ENCODE measurements at places on chromosomes 5 and 9. TPM values are rescaled to one million over a fixed set of nuclear protein-coding genes. Genes with fewer than 3 reads are reported as not detected.

- DNase-seq: no peak
Measured at GRCh38 chr9:75101004-75101588, 12.8 kb downstream of the OSTF1 start.

Gene WDR55
- polyA plus RNA-seq: 23.4 TPM

Gene DPYSL3
- 0.03 TPM for polyA plus RNA-seq

DNA sequence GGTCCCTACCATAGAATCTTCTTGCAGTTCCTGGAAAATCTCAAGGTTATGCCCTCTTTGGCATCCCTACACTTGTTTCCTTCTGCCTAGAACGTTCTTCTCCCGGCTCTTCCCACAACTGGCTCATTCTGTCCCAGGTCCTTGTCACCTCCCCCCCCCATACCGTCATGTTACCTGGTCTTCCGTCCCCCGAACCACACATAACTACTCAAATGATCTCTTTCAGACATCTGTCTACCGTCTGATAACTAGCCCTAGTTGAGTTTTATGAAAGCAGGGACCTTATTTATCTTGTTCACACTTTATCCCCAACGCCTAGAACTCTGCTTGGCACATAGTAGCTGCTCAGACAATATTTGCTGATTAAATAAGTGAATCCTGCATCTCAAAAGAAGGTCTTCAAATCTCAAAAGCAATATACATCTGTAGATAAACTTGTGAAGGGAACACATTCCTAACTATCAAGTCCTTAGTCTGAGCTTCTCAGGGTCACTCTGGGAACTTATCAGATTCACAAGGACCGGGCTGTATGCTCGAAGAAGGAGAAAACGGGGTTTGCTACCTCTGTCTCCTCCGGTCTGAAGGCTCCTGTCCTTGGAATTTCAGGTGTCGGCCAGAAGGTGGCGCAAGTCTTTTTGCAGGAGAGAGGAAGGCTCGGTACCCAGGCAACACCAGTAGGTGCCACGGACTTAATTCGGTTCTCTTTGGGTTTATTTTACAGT, 30.0 kb downstream of the LCP2 start:
- DNase-seq: peak; percentile 28

GRCh38 chr9:21994556-21995005, at the start of gene CDKN2B-AS1:
CDKN2B-AS1 (plus strand) TSS chr9:21994791.
- no peak for DNase-seq

Gene HK3
- polyA plus RNA-seq: not detected

DNA sequence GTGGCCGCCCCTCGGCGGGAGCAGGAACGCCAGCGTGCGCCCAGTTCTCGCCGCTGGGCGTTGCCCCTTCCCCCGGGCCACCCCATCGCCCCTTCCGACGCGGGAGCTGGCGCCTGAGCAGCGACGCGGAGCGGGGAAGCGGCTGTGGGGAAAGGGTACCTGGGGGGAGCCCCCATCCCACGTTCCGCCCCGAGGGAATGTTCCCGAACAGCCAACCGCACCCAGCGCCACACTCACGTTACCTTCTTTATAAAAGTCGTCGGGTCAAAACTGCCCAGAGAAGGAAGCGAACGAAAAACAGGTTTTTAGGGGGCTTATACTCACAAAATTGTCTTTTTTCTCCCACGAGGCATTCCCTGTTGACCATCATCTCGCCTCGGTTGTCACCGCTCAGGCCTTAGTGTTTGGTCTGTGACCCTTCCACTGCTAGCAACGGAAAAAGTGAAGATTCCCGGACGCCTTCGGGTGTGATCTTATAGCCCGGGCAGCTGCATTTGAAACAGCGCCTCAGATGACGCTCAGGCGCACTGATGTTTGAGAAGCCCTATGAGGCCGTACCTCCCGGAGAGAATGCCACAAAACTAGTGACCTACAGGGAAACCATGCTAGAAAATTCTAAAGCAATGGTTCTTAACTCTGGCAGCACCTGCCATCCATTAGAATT, 475 bp upstream of the GOLM1 start:
- no peak for DNase-seq

Data from HepG2 (cell line).